PC-3 (cell line): ENCODE measurements at places on chromosomes 11 and 22. TPM values are rescaled to one million over a fixed set of nuclear protein-coding genes. Genes with fewer than 3 reads are reported as not detected.

DNA sequence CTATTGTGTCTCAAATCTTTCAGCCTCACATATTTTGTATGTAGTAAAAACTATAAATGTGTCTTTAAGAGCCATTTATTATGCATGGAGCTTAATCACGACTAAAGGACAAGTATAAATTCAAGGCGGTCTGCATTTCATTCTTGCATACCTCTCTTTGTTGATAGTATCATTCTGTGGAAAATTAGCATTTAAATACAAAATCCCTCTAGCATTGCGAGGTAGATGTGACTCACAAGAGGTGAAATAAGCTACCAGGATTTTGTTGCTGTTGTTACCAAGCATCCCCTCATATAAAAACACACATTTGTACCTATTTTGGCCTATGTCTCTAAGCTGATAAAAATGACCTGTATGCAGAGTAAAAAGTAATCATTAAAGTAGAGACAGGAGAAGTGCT, 537.4 kb upstream of the LUZP2 start:
- DNase-seq: no peak

DNA sequence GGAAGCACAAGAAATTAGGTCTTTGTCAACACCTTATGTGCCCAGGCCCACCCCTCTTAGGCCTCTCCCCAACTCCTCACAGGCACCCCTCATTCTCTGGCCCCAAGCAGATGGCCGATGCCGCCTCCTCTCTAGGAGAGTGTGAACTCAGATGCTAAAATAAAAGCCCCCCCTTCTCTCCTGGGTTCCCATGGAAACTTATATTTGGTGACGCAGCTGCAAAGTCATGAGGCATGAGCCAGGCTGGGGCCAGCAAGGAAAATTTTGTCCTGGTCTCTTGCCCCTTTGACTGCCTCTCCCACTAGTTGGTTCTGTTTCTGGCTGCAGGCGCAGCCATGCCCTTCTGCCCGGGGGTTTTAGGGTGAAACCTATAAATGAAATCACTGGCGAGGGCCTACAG, 11.8 kb downstream of the RCOR2 start:
- no peak for DNase-seq

- DNase-seq: peak; percentile 37
Measured at GRCh38 chr11:14969901-14970323, 2.2 kb downstream of the CALCA start.

DNA sequence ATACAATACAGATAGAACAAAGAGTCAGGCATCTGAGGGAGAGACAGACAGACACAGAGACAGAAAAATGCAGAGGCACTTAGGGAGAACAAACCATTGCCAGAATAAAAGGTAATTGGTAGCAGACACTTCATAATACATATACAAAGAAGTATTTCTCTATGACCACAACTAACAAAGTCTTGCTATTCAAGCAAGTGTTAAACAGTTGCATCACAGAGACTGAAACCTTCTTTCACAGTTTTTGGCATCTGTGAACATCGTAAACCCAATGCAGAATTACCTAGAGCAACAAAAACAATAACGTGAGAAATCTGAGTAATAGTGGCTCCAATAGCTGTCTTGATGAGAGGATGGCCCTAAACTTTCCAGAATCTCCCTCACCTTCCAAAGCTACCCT, 116.4 kb downstream of the BLID start:
- no peak for DNase-seq

The OR5B17 gene
- total RNA-seq: not detected in 2 replicates

The A4GALT gene
- 0.63 and 3.2 TPM in 2 replicates for total RNA-seq

- DNase-seq: peak; percentile 30
Measured at GRCh38 chr11:64343767-64344559, 4.0 kb downstream of the CCDC88B start.

- DNase-seq: no peak
Measured at GRCh38 chr22:38462960-38463784, 4.7 kb upstream of the KDELR3 start.

The TTC36 gene
- 2.7 and 6.2 TPM in 2 replicates for total RNA-seq

The PDE2A gene
- total RNA-seq: 2.6 and 2.7 TPM in 2 replicates

DNA sequence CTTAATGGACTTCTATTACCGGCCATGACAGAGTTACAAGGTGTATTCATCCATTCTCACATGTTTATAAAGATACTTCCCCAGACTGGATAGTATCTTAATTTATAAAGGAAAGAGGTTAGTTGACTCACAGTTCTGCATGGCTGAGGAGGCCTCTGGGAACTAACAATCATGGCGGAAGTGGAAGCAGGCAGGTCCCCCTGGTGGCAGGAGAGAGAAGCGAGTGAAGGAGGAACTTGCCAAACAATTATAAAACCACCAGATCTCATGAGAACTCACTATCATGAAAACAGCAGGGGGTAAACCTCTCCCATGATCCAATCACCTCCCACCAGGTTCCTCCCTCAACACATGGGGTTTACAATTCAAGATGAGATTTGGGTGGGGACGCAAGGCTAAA, 170.0 kb upstream of the PDGFD start:
- peak; percentile 39 for DNase-seq

DNA sequence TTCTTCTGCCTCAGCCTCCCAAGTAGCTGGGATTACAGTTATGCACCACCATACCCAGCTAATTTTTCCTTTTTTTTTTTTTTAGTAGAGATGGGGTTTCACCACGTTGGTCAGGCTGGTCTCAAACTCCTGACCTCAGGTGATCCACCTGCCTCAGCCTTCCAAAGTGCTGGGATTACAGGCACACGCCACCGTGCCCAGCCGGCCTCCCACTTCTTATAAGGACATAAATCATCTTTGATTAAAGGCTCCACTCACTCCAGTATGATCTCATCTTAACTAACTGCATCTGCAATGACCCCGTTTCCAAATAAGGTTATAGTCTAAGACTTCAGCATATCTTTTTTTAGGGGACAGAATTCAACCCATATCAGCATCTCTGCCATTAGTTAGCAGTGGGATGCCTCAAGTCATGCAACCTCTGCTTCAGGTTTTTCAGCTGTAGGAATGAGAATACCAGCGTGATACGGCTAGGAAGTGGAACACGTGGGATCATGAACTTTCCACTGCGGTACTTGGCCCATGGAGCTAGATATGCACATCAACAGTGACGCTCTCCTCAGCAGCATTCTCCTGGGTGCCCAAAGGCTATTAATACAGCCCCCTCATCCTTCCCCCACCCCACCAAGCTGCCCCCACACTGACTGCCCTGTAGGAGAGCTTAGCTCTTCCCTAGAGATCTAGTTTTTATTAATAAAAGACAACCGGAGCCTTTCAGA, 41.4 kb downstream of the MCHR1 start:
- DNase-seq: no peak

DNA sequence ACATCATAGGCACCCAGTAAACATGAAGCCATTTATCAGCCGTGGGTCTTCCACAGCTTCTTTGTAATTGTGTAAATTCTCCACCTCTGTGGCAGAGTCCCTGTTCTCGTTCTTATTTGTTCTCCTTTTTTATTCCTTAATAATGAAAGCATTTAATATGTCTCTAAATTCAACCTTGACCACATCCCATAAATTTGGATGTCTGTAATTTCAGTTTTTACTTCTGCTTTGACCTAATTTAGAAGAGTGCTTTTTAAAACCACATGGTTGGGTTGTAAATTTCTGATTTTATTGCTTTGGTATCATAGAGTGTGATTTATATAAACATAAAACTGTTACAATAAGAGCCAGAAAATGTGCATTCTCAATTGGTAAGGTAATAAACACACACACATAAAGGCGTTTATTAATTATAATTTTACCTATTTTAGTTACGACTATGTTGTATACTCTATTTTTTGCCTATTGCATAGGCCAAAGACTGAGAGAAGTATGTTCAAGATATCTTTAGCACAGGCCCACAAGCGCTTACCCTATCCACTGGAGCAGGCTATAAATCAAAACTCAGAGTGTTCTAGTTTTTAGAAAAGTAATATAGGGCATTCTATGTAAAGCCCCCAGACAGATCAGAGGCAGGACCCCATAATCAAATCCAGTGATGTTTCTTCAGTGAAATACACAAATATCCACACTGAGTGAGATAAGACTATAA, 58.0 kb upstream of the CCND1 start:
- DNase-seq: no peak

- no peak for DNase-seq
Measured at GRCh38 chr11:55501014-55501413, 53.3 kb upstream of the OR4C15 start.

The CDCA5 gene
- total RNA-seq: 67.1 and 73.4 TPM in 2 replicates

DNA sequence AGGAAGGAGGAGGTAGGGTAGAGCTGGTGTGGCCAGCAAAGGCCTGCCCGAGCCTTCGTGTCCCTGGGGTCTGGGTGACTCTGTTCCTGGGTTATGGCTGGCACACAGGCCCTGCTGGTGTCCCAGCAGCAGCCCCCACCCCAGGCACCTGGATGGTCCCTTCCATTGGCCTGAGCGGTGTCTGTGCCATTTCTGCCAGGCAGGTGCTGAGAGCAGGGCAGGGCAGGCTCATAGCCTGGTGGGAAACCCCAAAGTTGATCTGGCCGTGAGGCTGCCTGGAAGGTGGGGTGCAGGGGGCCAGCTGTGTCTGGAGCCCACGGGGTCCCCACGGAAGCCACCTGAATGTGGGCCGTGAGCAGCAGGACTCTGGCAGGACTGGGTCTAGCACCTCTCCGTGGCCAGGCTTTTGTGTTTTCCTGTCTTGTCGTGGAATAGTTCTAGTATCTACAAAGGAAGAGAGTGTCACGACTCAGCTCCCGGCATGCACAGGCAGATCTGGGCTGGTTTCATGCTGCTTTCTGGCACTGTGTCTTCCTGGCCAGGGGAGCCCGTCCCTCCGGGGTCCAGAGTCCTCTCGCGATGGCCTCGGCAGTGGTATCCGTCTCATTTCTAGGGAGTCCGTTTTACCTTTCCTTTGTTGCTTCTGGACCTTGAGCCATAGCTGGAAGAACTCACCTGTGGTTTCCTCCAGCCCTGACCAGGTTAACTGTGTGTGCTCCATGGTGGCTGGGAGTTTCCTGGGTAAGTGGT, 83.7 kb downstream of the KCNQ1 start:
- no peak for DNase-seq

GRCh38 chr11:3231550-3231850, 717 bp downstream of the MRGPRE start:
- no peak for DNase-seq

The HIC2 gene
- total RNA-seq: 3.5 and 4.8 TPM in 2 replicates

GRCh38 chr22:39087881-39088684, 9.0 kb upstream of the APOBEC3H start:
- no peak for DNase-seq

- DNase-seq: no peak
Measured at GRCh38 chr22:44880610-44881290, 128.4 kb downstream of the ARHGAP8 start.

The F2 gene
- not detected in 2 replicates for total RNA-seq

DNA sequence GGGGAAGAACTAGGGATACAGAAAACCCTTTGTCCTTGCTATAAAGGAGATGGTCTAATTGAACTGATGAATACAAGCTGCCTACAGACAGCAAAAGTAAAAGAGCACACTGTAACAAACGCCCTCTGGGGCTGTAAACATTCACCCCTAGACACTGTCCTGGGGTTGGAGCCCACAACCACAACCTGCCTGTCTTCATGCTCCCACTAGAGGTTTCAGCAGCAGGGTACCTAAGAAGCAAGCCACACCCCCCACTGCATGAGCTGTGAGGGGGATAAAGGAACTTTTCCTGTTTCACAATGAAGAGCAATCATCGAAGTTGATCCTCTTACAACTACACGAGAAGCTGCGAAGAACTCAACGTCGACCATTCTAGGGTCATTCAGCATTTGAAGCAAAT, 90.5 kb upstream of the LUZP2 start:
- no peak for DNase-seq

DNA sequence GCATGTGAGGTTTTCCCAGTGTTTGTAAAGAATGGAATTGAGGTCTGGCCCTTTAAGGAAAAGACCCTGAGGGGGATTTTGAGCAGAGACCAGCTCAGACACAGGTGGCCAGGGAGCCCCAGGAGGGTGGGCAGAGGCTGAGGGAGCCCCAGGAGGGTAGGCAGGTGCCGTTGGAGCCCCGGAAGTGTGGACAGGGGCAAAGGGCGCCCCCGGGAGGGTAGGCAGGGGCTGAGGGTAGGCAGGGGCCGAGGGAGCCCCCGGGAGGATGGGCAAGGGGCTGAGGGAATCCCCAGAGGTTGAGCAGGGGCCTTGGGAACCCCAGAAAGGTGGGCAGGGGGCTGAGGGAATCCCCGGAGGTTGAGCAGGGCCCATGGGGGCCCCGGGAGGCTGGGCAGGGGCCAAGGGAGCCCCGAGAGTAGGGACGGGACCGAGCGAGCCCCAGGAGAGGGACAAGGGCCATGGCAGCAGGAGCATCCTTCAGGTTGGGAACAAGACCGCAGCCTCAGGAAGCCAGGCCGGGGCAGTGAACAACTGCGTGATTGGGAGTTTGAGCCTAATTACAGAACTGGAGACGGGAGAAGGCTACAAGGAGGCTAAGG, 292.0 kb downstream of the BRD1 start:
- no peak for DNase-seq

DNA sequence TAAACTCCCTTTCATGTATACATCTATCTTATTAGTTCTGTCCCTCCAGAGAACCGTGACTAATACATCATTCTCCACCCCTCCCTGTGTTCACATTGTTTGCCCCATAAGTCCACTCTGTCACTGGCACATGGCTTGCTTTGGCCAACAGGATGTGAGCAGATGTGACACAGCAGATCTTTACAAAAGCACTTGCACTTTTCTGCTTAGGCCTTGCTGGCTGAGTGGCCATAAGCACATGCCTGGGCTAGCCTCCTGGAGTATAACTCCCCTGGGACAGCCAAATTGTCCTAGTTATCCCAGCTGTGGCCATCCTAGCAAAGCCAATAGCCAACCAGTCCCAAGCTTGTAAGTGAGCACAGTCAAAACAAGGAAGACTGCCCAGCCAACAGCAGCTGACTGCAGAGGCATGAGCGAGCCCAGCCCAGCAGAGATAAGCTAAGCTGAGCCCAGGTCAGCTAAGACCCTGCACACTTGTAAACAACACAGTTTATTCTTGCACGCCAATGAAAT, 9.7 kb upstream of the RCN1 start:
- peak; percentile 59 for DNase-seq

DNA sequence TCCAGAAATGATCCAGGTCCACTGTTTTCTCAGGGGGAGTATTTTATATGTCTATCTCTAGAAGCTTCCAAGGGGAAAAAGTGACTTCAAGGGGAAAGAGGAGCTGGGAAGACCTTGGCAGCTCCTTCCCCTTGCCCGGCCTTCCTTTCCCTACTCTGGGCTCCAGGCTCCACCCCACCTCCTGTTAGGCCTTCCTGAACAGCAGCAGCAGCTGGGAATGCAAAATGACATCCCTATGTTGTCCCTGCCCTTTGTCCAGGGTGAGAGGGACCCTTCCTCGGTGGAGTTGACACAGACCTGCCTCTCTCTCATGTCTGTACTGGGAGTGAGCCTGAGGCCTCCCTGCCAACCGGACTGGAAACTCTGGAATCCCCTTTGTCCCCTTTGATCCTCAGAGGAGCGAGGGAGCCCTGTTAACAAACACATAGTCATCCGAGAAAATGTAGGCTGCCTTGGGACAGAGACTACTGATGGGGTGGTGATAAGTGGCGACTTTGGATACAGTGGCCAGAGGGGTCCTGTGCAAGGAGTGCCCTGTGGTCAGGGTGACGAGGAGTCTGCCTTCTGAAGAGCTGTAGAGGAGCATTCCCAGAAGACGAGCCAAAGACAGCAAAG, 9.0 kb upstream of the MALAT1 start:
- no peak for DNase-seq
